Hematopoietic multipotent progenitor cell treated with erythropoietin and hydrocortisone succinate and interleukin-3 and kit ligand, for 17 days (in vitro differentiated cells): ENCODE measurements at places on chromosomes 2 and 18.

- no peak for DNase-seq
These were observed 147.3 kb upstream of the DLX2 start for GRCh38 chr2:172249986-172250385.

DNA sequence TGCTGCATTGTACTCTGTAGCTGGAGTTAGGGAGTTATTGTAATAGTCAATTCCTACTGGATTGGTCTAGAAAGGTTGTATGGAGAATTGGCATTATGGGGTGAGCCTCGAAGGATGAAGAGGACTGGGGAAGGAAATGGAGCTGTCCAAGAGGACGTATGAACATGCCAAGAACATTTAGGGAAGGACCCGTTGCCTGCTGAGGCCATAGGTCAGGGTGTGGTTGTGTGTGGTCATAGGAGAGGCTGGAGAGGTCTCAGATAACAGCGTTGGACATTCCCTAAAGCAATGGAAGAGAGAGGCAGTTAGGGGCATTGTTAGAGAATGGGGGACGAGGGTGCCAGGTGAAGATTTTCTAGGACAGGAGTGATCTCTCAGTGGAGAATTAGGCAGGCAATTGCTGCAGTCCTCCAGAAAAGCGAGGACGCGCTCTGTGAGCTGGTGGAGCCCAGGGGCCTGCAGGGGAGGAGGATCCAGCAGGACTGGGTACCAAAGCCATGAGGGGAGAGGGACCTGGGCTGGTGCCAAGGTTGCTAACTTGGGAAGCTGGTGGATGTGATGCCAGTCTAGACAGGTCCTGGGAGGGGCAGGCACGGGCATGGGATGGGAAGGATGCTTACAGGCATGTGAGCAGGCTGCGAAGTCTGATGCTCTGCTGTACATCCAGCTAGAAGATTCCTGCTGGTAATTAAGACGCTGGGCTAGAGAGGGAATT is 9.4 kb upstream of the PSD4 start:
- DNase-seq, result no peak

- no peak for DNase-seq
These were observed 4.7 kb upstream of the CXCR4 start for GRCh38 chr2:136122661-136123060.

- DNase-seq, result no peak
These were observed 12.9 kb upstream of the MC5R start for GRCh38 chr18:13810950-13811485.

DNA sequence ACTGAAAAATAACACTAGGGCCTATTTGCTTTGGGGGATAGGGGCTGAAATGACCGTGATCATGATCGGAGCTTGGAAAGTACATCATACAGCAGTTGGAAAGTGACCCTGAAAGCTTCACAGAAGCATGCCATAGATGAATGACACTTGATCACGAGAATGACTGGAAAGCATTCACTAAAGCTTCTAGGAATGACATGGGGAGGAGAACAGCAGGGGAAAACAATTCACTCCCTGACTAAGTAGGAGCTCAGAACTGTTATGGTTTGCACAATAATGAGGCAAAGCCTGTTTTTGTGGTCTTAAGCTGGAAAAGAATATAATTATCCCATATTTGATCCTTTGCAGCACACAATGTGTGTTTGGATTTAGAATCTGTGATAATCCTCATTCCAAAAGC is 237.5 kb downstream of the NOL4 start:
- no peak for DNase-seq

- DNase-seq, result no peak
These were observed 16.2 kb downstream of the ANKRD62 start for GRCh38 chr18:12109836-12110235.

GRCh38 chr2:31874071-31874470 is 136.7 kb downstream of the MEMO1 start:
- DNase-seq, result no peak

- no peak for DNase-seq
These were observed 183.2 kb upstream of the RPRM start for GRCh38 chr2:153661801-153662200.

GRCh38 chr2:195861821-195862220 is 204.8 kb downstream of the SLC39A10 start:
- DNase-seq, result no peak

GRCh38 chr2:182581196-182581935 is 134.7 kb upstream of the DNAJC10 start:
- DNase-seq, result no peak
